Posterior vena cava (tissue), 2 donors: ENCODE measurements at places on chromosomes 5 and 9. TPM values are rescaled to one million over a fixed set of nuclear protein-coding genes. Genes with fewer than 3 reads are reported as not detected.

RNF208 gene
- 2.3 TPM for total RNA-seq

GADD45G gene
- 20.7 TPM for total RNA-seq

GRAMD2B gene
- total RNA-seq: 21.0 TPM

DNA sequence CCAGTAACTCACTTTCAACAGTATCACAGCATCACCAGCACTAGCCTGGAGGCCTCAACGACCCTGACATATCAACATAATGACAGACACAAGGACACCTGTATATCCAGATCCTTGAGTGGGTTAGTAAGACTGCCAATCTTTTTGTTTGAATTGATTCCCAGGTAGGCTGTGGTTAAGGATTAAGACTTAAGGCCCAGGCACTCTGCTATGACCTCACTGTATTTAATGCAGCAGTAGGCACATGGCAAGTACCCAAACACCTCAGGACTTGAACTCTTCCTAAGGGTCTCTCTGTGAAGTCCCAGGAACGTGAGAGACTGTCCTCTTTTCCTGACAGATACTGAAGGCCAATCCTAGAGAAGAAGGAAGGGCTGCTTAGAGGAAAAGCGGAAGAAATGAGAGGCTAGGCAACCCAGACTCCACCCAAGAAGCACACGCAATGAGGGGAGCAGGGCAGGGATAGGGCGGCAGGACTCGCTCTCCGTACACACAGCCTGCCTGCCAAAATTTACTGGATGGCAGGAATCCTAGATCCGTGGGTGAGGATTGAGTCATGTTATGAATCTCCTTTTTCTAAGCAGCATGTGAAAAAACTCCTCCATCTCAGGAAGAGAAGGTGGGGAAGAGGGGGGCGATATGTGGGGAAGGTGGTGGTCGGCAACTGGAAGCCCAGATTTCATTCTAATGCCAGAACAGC, 93.4 kb downstream of the SIL1 start:
- DNase-seq: peak; percentile 90
